ENCODE measurements at places on chromosomes 1 and 21.

DNA sequence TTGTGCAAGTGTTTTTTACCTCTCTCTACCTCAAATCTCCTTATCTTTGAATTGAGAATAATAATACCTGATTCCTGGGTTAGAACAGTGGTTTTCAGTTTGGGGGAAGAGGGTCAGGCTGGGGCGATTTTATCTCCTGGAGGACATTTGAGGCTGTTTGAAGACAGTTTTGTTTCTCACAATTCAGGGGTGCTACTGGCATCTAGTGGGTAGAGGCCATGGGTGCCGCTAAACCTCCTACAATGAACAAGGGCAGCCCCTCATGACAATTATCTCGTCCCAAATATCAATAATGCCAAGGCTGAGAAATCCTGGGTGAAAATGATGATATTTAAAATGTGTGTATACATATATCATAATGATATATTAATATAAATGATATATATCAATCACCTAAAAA is 139.1 kb upstream of the USH2A start:
- DNase-seq: no peak

GRCh38 chr1:85198864-85199263 is 2.0 kb downstream of the SYDE2 start:
- DNase-seq: no peak

DNA sequence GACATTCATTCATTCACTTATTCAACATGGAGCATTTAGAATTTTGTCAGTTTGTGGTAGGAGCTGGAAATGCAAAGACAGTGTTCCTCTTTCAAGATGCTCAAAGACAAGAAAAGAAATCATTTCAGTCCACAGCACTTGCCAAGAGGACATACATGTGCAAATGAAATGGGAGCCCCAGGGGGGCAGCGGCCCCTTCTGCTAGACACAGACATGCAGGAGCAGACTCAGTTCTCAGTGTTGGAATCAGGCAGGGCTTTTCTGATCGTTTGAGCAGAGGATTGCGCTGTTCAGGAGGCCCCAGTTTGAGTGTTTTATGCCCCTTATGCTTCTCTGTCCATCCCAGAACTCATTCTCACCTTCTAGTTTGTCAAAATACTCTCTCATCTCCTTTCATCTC is 35.6 kb upstream of the VASH2 start:
- DNase-seq: no peak

DNA sequence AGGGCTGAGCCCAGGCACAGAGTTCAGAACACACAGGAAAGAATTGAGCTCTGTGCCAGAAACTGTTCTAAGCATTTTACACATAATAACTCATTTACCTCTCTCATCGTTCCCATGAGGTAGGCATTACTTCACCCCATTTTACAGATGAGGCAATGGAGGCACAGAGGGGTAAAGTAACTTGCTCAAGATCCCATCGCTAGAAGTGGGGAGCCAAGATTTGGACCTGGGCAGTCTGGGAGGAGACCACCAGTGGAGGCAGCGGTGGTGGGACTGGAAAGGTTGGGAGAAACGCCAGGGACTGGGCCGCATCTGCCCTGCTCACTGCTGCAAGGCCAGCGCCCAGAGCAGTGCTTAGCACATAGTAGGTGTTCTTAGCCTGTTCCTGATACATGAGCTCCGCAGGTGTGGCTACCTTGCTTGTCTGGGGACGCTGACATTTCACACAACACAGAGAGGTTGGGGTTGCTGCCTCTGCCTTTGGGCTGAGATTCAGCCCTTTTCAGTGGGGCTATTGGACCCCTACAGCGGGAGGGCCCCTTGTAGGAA is 27.8 kb upstream of the EPS8L3 start:
- DNase-seq: no peak

DNA sequence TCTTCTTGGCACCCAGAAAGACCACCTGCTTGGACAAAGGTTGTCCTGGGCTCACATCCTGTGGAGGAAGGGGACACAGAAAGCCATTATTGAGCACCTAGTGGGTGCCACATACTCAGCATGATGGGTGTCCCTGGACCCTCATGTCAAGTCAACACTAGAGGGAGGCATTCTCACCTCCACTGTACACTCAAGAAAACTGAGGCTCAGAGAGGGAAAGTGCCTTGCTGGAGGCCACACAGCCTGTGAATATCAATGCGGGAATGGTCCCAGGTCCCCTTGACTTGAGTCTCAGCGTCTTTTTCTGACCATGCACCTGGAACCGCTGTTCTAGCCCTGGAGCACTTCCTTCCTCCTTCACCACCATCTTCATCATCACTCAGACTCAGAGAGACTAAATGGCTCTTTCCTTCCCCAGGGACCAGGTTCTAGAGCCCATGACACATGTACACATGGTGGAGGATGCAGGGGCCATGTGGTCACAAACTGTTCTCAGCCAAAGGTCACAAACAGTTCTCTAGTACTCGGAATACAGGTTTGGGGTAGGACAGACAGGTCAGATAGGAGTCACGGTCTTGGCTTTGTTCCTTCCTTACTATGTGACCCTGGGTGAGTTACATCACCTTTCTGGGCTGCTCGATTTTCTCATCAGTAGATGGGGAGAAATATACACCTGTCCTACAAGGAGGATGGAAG is 89.2 kb upstream of the WNT4 start:
- no peak for DNase-seq

Measured in stimulated activated CD8-positive, alpha-beta memory T cell treated with anti-CD3 and anti-CD28 coated beads, Interleukin-4, amount 100 ng/mL, for 4 hours (primary cell).